ENCODE measurements at places on chromosomes 2 and 18.
A peak's percentile ranks its signal among the peaks of the same experiment; 100 is the strongest.

- no peak for DNase-seq
Observed at GRCh38 chr2:234374736-234375135, 122.1 kb downstream of the ARL4C start.

GRCh38 chr2:20588918-20589871 lies 61.7 kb downstream of the HS1BP3 start:
- no peak for DNase-seq

GRCh38 chr2:3610881-3611505 lies 16.1 kb downstream of the COLEC11 start:
- no peak for DNase-seq

DNA sequence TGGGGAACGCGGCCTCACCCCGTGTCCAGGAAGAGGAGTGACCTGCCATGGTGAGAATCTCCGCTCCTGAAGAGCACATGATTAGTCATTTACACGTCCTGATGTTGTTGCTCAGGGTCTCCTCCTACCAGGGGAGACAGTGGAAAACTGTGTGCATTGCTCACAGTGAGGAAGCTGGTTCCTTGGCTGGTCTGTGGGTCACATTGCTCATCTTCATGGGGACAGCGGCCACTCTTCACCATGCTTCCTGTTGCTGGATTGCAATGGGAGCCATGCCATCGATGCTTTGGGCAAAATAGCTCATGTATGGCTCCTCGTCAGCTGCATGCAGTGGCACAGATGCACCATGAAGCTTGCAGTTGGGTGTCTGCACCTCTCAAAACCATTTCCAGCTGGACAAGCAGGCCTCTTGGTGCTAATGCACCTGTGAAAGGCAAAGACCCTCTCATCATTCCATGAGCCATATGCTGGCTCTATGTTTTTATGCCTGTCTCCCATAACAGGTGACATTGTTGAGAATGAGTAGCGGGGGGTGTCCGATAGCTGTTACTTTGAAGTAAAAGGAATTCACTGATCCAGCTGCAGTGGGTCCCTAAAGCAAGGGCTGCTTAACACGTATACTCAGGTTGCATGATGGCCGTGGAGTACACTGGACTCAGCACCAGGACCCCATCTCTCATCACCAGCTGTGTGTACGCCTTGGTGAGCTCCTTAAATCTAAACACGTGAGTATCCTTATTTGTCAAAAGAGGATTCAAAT lies 135.0 kb upstream of the ALKAL2 start:
- DNase-seq: no peak

GRCh38 chr2:120210270-120210693 lies 12.9 kb downstream of the TMEM185B start:
- DNase-seq: no peak

- DNase-seq: no peak
Observed at GRCh38 chr2:60475123-60475830, 78.2 kb downstream of the BCL11A start.

DNA sequence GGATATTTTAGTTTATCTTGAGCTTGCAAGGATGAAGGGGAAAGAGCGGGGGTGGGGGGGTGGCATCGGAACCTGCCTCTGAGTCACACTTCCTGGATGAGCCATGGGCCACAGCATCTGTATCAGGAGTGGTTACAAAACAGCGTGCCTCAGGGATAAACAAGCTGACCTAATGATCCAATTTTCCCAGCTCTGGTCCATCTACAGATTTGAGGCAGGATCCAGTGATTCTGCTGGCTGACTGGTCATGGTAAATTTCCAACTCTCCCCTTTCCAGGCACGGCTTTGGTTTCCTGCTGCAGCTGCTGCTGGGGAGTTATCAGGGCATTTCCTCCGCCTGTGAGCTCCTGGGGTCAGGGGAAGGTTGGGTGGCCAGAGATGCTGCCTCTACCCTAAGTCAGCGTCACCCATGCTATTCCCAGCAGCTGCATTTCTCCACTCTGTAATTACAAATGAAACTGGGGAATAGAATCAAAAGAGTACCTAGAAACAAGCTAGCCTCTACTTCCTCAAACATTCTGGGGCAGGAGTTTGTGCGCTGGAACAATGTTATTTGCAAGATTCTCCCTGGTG lies 4.7 kb upstream of the HPCAL1 start:
- DNase-seq: no peak

DNA sequence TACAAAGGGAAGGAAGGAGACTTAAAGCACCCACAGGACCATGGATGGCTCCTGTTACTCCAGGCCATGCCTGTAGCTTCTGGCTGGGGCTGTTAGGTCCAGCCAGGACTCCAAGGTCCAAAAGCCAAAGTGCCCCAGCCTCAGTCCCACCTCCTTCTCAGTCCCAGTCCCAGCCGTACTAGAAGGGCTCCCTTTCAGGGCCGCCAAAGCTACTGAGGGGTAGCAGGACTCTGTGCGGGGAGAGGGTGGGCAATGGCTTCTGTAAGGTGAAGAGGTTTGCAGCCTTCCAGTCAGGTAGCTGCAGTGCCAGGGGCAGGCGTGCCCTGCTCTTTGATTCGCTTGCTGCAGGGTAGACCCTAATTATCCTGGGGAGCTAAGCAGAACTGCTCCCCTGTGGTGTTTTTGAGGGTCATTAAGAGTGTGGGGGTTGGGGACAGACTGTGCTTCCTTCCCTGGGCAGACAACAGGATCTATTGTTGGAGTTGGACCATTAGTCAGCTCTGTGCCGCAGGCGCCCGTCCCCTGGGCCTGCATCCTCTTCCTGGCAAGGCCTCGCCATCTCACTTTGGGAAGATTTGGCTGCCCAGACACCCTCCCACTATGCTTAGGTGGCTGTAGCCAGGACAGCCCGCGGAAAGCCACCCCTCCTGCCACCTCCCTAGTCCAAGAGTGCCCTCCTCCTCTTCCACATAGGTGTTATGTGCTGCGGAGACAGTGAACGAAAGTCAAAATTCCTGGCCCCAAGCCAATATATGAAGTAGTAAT lies 118.8 kb downstream of the ZBTB7C start:
- DNase-seq: no peak

DNA sequence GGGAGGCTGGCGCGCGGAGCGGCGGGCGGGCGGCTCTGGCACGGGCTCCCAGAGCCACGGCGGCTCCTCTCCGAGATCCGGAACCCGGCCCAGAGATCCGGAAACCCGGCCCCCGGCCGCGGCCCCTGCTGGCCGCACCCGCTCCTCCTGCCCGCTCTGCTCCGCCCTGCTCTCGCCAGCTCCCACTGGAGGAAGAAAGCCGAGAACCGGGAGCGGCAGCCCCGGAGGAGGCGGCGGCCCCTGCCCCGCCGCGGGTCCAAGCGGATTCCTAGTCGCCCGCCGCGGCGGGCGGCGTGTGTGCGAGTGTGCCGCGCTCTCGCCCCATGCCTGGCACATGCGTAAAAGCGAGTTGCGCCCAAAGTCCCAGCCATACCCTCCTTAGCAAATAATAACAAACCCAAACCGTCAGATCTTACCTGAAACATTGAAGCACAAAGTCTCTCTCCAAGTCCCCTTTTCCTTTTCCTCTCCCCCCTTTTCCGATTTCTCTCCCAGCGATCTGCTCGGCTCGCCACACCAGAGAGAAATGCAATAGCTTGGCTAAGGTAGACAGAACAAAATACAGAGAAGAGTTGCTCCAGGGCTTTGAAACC lies 108.7 kb upstream of the KCTD1 start:
- peak; percentile 49 for DNase-seq

GRCh38 chr2:234911271-234911670 lies 40.5 kb upstream of the SH3BP4 start:
- no peak for DNase-seq

GRCh38 chr2:195552581-195552980 lies 104.4 kb upstream of the SLC39A10 start:
- no peak for DNase-seq

DNA sequence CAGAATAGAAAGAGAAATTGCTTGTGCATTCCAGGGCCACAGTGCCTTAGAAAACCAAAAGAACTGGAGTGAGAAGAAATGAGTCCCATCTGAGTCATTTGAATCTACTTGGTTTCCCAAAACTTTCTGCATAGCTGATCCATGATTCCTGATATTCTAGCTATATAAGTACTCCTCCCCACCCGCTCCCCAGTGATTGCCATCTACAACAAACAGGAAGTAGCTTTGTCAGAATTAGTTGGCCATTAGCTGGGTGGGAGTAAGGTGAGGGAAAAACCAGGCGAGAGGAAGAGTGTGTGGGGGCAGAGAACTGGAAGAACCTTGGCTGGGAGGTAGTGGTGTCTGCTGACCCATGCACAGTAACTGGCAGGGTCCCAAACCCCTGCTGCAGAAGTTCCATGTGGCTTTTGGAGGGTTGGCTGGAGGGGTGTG lies 122.1 kb downstream of the ACAA2 start:
- DNase-seq: no peak

GRCh38 chr2:95001701-95002100 lies 23.8 kb upstream of the MAL start:
- DNase-seq: no peak

DNA sequence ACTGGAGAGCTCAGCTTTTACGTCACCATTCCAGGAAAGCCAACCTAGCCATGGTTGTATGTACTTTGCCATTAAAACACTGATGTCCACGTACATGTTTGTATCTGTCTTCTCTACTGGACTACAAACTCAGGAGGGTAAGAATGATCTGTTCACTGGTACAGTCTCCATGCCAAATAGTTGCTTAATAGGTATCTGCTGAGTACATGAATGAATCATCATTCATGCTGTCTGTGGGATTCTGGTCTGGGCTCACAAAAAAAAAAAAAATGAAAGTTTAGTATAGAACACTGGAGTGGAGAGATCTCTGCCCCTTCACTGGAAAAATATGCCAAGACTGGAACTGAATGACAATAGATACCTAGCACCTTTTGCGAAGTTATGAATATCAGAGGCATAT lies 102.6 kb upstream of the ITGA4 start:
- no peak for DNase-seq

GRCh38 chr18:23141104-23141999 lies 6.1 kb downstream of the CABLES1 start:
- peak; percentile 52 for DNase-seq

- no peak for DNase-seq
Observed at GRCh38 chr2:137846993-137847392, 117.3 kb upstream of the HNMT start.

DNA sequence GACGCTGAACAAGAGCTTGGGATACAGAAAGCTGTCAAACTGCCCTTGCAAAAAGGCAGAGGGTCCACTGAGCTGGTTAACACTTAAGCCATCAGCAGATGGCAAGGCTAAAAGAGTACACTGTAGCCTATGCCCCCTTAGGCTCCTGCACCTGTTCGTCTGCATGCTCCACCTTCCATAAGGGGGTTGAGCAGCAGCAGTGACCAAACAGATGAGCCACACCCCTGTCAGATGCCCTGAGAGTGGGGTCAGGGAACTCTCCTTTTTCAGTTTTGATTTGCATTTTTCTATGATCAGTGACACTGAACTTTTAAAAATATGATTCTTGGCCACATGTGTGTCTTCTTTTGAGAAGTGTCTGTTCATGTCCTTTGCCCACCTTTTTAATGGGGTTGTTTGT lies 402.5 kb upstream of the FAM98A start:
- no peak for DNase-seq

DNA sequence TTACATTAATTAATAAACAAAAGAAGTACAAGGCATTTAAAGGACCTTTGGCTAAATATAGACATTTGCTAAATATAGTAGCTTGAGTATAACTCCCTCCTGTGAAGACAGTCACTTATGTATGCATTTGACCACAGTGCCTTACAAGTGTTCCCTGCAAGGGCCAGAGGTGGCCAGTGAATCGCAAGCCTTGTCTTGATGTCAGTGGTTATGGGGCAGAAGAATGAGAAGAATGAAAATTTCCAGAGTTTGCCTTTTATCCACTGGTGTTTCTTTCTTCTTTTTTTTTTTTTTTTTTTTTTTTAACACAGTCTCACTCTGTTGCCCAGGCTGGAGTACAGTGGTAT lies 1.8 kb downstream of the LRRFIP1 start:
- no peak for DNase-seq

DNA sequence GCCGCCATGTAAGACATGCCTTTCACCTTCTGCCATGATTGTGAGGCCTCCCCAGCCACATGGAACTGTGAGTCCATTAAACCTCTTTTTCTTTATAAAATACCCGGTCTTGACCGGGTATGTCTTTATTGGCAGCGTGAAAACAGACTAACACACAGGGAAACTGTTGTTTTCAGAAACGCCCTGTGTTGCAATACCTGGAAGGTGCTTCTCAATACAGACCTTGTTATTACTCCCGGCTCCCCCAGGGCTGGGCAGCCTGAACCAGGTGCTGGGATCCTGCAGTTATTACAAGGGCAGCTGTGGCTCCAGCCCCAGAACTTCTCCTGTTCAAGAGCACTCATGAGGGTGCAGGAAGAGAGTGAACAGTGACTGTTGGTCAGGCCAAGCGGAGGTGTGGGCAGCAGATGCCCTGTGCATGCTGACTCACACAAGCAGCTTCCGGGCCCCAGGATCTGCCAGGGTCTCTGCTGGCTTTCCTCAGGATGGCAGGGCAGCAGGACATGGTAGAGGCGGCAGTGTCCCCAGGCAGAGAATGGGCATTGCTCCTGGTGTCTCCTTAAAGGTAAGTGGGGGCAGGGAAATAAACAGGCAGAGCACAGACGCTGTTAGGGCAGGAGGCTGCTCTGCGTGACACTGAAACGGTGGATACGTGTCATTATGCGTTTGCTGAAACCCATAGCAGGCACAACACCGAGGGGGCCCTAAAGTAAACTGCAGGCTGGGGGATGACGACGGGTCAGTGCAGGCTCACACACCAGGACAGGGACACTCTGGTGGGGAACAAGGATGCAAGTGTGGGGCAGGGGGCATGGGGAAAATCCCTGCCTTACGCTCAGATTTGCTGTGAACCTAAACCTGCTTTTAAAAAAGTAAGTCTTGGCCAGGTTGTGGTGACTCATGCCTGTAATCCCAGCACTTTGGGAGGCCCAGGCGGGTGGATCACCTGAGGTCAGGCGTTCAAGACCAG lies 89.1 kb downstream of the NDUFA10 start:
- DNase-seq: no peak

- DNase-seq: no peak
Observed at GRCh38 chr2:69145204-69145603, 132.2 kb downstream of the ANTXR1 start.

- DNase-seq: no peak
Observed at GRCh38 chr2:82257796-82258555, 1953.4 kb upstream of the LRRTM1 start.

GRCh38 chr2:55877087-55877436 lies 46.5 kb downstream of the EFEMP1 start:
- DNase-seq: no peak

- no peak for DNase-seq
Observed at GRCh38 chr18:37438417-37439180, 127.0 kb downstream of the CELF4 start.

- no peak for DNase-seq
Observed at GRCh38 chr2:49225126-49225525, 70.8 kb upstream of the FSHR start.
